Left renal cortex interstitium (tissue), 4 donors: ENCODE measurements at places on chromosomes 7 and 10.

GRCh38 chr7:106034383-106034782, 71.3 kb downstream of the CDHR3 start:
- no peak for DNase-seq

GRCh38 chr10:127787873-127788272, 50.9 kb downstream of the FOXI2 start:
- no peak for DNase-seq

DNA sequence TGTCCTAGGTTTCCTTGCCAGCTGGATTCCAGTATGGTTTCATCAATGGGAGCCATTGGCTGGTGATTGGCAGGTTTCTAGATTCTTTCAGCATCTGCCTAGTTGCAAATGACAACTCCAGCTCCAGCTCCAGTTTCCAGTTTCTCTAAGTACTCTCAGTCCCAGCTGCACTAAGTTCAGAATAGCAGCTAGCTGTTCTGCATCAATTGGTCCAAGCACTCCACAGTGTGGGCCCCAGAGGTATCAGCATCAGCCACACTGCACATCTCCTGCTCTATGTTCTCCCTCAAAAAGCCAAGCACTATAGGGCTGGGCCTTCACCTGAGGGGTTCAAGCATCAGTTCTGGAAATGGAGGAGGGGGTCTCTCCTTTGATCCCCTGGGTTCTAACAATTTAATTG, 143.4 kb downstream of the VPS50 start:
- DNase-seq: no peak

DNA sequence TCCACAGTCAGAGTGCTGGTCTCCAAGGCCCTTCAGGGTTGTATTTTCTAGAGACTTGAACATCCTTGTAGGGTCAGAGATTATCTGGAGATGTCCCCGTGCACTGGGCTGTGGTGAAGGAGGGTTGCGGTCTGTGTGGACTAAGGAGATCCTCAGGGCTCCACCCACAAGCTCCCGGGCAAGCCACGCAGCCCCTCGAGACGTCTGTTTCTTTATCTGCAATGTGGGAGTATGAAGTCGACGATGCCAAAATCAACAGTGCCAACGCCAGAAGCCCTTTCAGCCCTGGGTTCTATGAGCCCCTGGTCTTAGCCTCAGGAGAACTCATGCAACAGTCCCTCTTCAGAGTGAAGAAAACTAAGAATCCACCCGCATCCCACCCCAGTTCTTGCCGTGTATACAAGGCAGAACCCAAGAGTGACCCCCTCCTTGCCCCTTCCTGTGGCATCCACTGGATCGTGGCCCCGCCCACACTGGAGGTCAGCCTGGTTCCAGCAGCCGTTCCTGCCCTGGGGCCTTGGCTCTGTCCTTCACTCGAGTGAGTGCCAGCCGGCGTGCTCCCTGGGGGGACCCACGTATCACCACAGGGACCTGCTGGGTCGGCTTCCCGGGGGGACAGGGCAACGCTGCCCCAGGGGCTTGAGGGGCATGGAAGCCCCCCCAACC, 6.0 kb upstream of the SHH start:
- DNase-seq: no peak

GRCh38 chr7:151984612-151985011, 28.4 kb downstream of the GALNTL5 start:
- DNase-seq: no peak

GRCh38 chr7:133081119-133081598, 731 bp downstream of the CHCHD3 start:
- no peak for DNase-seq

GRCh38 chr7:102042016-102042656, 224.7 kb downstream of the CUX1 start:
- DNase-seq: no peak

GRCh38 chr10:114755537-114755936, 66.0 kb upstream of the FHIP2A start:
- no peak for DNase-seq
